ENCODE measurements at places on chromosomes 5 and 9.

DNA sequence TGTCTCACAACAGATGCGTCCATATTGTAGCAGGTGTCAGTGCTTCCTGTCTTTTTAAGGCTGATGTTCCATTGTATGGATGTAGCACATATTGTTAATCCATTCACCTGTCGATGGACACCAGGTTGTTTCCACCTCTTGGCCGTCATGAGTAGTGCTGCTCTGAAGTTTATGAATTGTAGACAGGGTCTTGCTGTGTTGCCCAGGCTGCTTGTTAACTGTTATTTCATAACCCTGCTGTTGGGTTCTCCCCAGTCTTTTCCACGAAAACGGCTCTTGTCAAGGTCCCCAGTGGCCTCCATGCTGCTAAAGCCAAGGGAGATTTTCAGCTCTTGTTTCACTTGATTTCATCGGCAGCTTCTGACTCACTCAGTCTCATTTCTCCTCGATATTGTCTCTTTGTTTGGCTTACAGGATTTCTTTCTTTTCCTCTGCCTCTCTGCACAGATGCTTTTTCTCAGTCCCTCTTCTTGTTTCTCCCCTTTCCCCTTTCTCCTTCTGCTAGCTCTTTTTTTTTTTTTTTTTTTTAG lies 12.1 kb upstream of the PSD2 start:
- DNase-seq = no peak

- DNase-seq = no peak
Observed at GRCh38 chr9:15837079-15837679, 284.3 kb downstream of the CCDC171 start.

DNA sequence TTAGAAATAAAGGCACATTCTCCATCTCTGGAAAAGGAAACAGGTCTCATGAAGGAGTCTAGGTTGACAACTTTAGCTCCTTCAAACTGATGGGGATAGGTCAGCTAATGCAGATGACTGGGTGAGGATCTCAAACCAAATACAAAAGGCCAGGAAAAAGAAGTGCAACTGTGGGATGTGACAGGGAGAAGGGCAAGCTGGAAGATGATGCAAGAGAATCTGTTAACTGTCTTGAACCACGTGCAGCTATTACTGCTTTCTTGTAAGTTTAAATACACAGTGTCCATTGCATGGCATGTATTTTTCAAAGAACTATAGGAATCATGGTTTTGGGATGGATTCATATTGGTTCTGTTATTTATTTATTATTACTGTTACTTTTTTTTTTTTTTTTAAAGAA lies 331.8 kb downstream of the NDUFS4 start:
- DNase-seq = no peak

DNA sequence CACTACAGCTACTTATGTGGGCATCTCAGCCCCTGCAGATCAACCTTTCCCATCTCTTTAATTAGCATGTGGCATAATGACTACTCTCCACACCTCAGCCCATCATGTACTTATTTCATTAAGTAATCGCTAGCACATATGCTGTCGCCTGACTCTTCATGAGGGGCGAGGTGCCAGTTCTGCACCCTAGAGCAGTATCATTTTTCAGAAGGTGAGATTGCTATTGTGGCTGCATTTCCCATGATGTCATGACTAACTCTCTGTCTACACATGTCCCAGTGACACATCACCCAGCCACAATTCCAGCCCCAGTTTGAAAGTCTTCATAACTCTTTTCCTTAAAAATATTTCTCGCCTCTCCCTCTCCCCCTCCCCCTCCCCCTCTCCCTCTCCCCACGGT lies 7.6 kb upstream of the F2RL1 start:
- DNase-seq = no peak

DNA sequence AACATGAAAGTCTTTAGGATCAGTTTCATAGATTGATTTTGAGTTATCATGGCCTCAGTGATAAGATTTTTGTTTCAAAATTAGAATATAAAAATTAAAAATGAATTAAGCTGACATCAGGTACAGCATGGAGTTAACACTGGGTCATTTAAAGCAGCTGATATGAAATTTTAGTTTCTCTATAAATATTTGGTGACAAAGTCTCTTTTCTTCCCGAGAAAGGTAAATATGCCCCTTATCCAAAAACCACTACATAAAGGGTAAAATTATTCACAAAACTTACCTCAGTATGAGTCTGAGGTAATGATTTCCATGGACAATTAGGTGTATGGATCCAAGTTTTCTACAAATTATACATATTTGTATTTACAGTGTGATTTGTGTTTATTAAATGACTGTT lies 121.5 kb upstream of the PJA2 start:
- DNase-seq = no peak

DNA sequence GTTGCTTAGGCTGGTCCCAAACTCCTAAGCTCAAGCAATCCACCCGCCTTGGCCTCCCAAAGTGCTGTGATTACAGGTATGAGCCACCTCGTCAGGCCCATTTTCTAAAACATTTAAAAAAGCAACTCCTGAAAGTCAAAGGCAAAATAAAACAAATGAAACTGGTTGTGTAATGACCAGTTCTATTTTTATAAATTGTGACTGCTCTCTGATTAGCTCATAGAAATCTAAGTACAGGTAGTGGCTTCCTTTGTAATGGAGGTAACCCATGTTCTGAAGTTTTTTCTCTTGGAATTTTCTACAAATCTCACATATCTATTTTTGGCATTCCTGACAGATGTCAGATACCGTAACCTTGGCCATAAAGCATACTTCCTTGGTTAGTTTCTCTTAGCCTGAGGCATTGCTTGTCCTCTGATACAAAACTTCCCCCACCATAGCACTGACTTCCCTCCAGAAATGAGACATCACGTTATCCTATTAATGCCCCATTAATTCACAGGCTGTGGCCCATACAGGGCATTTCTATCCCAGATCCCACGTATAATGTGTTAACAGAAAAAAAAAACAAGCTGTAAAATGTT lies 14.1 kb upstream of the AK3 start:
- DNase-seq = no peak

DNA sequence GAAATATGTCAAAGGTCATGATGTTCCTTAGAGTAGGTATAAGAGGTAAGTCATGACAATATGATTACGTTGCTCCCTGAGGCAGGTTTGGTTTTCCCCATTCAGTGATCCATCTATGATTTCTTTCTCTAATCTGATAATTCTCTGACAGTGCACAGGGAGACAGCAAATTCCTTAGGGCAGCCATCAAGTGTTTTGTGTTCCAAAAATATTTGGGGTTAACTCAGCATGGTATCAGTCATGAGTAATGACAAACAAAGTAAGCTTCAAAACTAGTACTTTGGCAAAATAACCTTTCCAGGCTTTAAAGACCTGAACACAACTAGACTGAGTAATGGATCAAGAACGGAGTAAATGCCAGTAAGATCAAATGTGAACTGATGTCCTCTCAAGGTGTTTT lies 55.3 kb upstream of the SPATA31E1 start:
- DNase-seq = no peak

Data from gastrocnemius medialis (tissue), 4 donors.